ENCODE measurements at places on chromosomes 12 and 14. TPM values are rescaled to one million over a fixed set of nuclear protein-coding genes. Genes with fewer than 3 reads are reported as not detected.

- H3K4me3 ChIP-seq, result no peak overlapping the region
- no peak for DNase-seq
- H3K4me1 ChIP-seq, result no peaks in the 10 kb centered on the region
These were observed 82.1 kb downstream of the TSPAN8 start for GRCh38 chr12:71075743-71076142.

GRCh38 chr14:24837280-24838046 lies 203.5 kb upstream of the GZMB start:
- no peaks in the 10 kb centered on the region for H3K27me3 ChIP-seq
- no peaks in the 10 kb centered on the region for H3K36me3 ChIP-seq
- H3K4me3 ChIP-seq, result no peak overlapping the region
- H3K27ac ChIP-seq, result no peak overlapping the region

- DNase-seq, result peak; percentile 83
- H3K27ac ChIP-seq, result no peak overlapping the region
- H3K4me1 ChIP-seq, result no peaks in the 10 kb centered on the region
- no peaks in the 10 kb centered on the region for H3K36me3 ChIP-seq
These were observed 96.3 kb downstream of the PTPN11 start for GRCh38 chr12:112514926-112515642.

- DNase-seq, result no peak
- no peaks in the 10 kb centered on the region for H3K27me3 ChIP-seq
- no peak overlapping the region for H3K4me3 ChIP-seq
These were observed 1004.4 kb upstream of the TMEM132C start for GRCh38 chr12:127262615-127263014.

- H3K4me3 ChIP-seq, result no peak overlapping the region
- H3K36me3 ChIP-seq, result no peaks in the 10 kb centered on the region
- H3K27ac ChIP-seq, result no peak overlapping the region
- no peaks in the 10 kb centered on the region for H3K27me3 ChIP-seq
- peaks cover 10% of the 10 kb centered on the region for H3K4me1 ChIP-seq
These were observed 9.2 kb upstream of the CYP46A1 start for GRCh38 chr14:99674776-99675381.

DNA sequence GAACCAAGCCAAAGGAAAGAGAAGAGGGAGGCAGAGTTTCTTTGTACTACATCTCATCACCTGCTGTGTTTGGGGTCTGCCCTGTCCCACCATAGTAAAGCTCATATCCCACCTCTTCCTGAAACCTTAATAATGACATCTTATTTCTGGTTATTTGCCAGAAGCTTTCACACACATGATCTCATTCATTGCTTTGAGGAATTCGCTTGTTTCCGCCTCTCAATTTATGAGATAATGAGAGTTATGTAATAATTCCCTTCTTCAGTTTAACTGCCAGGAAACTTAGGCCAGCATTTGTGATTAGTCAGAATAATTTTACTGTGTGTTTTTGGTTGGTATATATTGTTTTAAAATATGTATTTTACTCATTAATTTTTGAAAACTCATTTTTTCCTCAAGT lies 205.2 kb downstream of the CACNA1C start:
- no peaks in the 10 kb centered on the region for H3K27me3 ChIP-seq
- H3K36me3 ChIP-seq, result no peaks in the 10 kb centered on the region
- H3K27ac ChIP-seq, result peak overlapping the region; percentile 100

- H3K36me3 ChIP-seq, result no peaks in the 10 kb centered on the region
- H3K27me3 ChIP-seq, result no peaks in the 10 kb centered on the region
- no peak overlapping the region for H3K4me3 ChIP-seq
- no peak overlapping the region for H3K27ac ChIP-seq
These were observed 313.6 kb downstream of the ZFP36L1 start for GRCh38 chr14:68479247-68479646.

- no peak overlapping the region for H3K4me3 ChIP-seq
- H3K27me3 ChIP-seq, result no peaks in the 10 kb centered on the region
- DNase-seq, result no peak
- H3K27ac ChIP-seq, result no peak overlapping the region
- H3K36me3 ChIP-seq, result no peaks in the 10 kb centered on the region
These were observed 80.3 kb downstream of the SYNE2 start for GRCh38 chr14:63933110-63933509.

- DNase-seq, result no peak
- H3K4me1 ChIP-seq, result peaks cover 10% of the 10 kb centered on the region
- no peaks in the 10 kb centered on the region for H3K27me3 ChIP-seq
- H3K27ac ChIP-seq, result no peak overlapping the region
- H3K4me3 ChIP-seq, result no peak overlapping the region
These were observed 703 bp downstream of the HIGD1C start for GRCh38 chr12:50953047-50953446.

- H3K27ac ChIP-seq, result no peak overlapping the region
- no peaks in the 10 kb centered on the region for H3K36me3 ChIP-seq
- no peaks in the 10 kb centered on the region for H3K4me1 ChIP-seq
- H3K27me3 ChIP-seq, result no peaks in the 10 kb centered on the region
These were observed 318.7 kb downstream of the LRFN5 start for GRCh38 chr14:41925409-41925808.

GRCh38 chr12:54207539-54208294 lies 18.9 kb upstream of the SMUG1 start:
- H3K4me1 ChIP-seq, result 0 out of 2 replicates have a peak, but pooled peaks cover 3% of the 10 kb centered on the region
- DNase-seq, result peak; percentile 65
- no peaks in the 10 kb centered on the region for H3K27me3 ChIP-seq
- H3K36me3 ChIP-seq, result no peaks in the 10 kb centered on the region

GRCh38 chr14:95052016-95052585 lies 105.2 kb downstream of the DICER1 start:
- H3K27me3 ChIP-seq, result no peaks in the 10 kb centered on the region
- H3K4me1 ChIP-seq, result peaks cover 3% of the 10 kb centered on the region
- no peak overlapping the region for H3K4me3 ChIP-seq
- H3K36me3 ChIP-seq, result no peaks in the 10 kb centered on the region

DNA sequence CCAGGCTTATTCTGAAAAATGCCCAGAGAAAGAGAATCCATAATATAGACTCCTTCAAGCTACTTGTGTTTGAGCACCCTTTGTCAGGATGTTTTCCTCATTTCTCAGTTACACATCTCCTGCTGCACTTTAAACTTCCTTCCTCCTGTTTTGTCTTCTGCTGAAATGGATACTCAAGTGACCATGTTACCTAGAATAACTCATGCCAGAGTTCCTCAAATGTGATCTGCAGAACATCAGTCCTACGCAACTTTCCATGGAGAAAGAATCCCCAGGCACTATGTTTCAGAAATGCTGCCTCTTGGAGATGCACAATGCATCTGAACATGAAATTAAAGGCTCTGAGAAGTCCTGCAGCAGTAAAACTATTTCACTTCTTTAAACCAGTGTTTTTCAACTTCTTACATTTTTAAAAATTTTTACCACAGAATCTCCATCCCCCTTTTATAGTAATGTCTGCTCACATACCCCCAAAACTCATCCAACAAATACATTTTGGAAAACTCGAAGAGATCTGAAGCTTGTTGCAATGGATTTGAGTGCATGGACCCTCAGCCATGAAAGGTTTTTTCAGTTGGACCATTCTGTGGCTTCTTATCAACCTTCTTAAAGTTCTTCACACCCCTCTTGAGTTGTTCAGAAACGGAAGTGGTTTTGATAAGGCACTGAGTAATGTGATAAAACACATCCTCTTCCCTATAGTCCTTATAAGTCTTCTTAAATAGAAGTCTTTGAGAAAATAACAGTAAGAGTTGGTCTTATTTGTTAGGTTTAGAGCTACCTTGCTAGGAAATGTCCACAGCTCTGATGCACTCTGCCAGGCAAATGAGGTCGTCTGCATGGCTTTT lies 84.5 kb upstream of the KCNA1 start:
- H3K27me3 ChIP-seq, result peaks cover 33% of the 10 kb centered on the region
- no peak overlapping the region for H3K27ac ChIP-seq
- H3K4me3 ChIP-seq, result no peak overlapping the region
- H3K4me1 ChIP-seq, result no peaks in the 10 kb centered on the region

The EIF2S3B gene
- total RNA-seq, result 0.34 TPM

The STYK1 gene
- total RNA-seq, result 5.9 TPM

The NGB gene
- not detected for total RNA-seq

Data from SJSA1 (cell line).